Activated CD4-positive, alpha-beta memory T cell treated with anti-CD3 and anti-CD28 coated beads for 36 hours (primary cell): ENCODE measurements at places on chromosomes 2 and 18. TPM values are rescaled to one million over a fixed set of nuclear protein-coding genes. Genes with fewer than 3 reads are reported as not detected.

CNDP1 gene
- not detected for total RNA-seq

RAB17 gene
- not detected for total RNA-seq

HOXD3 gene
- total RNA-seq = not detected

ADGRF3 gene
- total RNA-seq = 3.7 TPM

CCDC85A gene
- not detected for total RNA-seq

ITGA4 gene
- total RNA-seq = 51.2 TPM

- peak within 1 kb of the TSS; percentile 88 for H3K4me3 ChIP-seq
- DNase-seq = peak; percentile 89
- H3K36me3 ChIP-seq = peaks cover 6% of the 10 kb centered on the region
- H3K4me1 ChIP-seq = peaks cover 28% of the 10 kb centered on the region
- no peaks in the 10 kb centered on the region for H3K27me3 ChIP-seq
- peak within 1 kb of the TSS; percentile 96 for H3K27ac ChIP-seq
Observed at GRCh38 chr2:62195421-62196277, at the start of gene B3GNT2. TSS of gene B3GNT2 (plus strand) at chr2:62196115. CDS start at chr2:62222221, 26,106 bp downstream.

DNA sequence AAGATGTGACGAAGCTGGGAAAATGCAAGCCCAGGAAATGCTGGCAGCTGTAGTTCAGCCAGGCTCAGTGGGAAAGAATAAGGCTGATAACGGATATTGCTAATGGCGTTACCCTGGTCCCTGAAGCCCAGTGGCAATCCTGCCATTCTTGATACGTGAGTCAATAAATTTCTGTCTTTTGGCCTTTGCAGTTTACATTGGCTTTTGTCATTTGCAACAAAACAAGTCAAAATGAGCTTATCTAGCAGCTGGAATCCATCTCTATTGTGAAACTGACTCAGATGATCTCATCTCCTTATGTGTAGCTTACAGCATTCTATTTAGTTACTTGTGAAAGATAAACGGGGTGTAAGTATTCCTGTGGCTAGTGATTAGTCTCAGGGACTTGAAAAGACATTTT is 43.8 kb downstream of the ARL6IP6 start:
- peaks cover 22% of the 10 kb centered on the region for H3K36me3 ChIP-seq
- DNase-seq = no peak
- H3K27ac ChIP-seq = no peak overlapping the region
- H3K4me3 ChIP-seq = no peak overlapping the region
- H3K27me3 ChIP-seq = no peaks in the 10 kb centered on the region

DNA sequence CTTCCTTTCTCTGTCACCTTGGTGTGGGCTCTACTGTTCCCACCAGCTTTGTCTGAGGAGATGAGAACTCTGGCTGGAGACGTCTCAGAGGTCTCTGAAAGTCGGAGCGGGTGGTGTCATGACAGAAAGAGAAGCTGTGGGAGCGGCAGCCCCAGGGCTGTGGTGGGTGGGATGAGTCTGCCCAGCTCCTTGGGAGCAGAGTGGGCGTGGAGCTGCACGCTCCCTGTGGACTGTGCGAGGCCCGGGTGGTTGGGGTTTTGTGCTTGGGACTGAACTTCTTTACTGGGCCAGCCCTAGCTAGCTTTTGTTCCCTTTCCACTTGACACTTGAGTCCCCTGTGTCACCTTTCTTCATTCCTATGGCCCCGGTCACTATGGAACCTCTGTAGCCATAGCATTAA is 10.4 kb downstream of the TOGARAM2 start:
- no peaks in the 10 kb centered on the region for H3K4me1 ChIP-seq
- H3K36me3 ChIP-seq = no peaks in the 10 kb centered on the region
- H3K27ac ChIP-seq = no peak overlapping the region
- no peak for DNase-seq

DNA sequence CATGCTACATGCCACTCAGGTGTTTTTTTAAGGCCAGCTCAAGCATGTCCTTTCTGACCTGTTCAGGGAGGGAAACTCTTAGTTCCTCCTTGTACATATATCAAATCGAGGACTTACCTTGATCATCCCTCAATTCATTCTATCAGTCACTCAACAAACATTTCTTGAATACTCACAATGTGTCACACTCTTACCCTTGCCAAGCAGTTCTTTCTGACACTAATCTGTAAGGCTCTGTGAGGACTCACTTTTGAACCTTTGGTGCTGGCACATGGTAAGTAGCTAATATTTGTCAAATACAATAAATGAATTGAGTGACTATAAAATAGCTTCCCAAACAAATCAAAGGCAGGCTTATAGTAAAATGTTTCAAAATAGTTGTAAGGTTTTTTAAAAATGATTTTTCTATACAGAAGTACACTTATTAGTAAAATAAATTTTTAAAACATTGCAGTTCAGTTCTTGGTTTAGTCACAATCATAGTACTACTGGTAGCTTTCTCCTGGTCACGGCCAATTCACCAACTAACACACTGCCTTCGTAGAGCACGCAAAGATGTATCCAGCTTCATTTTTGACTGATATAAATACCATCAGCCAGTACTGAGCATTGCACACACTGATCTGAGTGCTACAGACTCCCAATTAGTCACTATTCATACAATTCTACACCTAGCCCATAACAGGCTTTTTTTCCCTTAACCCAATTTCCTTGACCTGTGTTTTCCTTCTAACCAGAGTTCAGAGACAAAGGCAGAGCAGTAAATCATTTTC is 50.9 kb downstream of the ZEB2 start:
- H3K4me3 ChIP-seq = no peak overlapping the region
- H3K27me3 ChIP-seq = peaks cover 6% of the 10 kb centered on the region
- H3K36me3 ChIP-seq = no peaks in the 10 kb centered on the region
- no peak overlapping the region for H3K27ac ChIP-seq
- DNase-seq = no peak

DNA sequence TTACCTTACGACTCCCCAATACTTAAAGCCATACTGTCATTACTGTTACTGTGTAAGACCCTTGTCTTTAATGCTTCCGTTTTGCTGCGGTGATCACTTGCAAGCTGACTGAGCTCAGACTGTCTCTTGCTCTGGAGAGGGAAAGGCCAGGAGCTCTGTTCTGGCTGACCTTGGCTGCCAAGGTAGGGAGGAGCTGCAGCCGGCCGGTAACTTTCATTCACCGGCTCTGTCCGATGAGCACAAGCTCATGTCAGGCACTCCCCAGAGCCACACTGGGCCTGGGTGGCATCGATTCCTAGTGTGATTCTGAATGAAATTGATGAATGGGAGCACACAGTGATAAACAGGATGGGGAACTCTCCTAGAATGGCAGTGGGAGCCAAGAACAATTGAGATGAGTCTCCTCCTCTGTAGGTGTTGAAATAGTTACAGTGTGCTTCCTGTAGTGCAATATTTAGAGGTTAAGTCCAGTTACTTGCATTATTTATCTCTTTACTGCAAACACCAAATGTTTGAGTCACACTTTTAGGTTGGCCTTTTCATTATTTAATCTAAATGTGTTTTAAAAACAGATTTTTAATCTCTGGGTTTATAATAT is 100.9 kb downstream of the ATP9B start:
- DNase-seq = no peak
- no peaks in the 10 kb centered on the region for H3K4me1 ChIP-seq
- H3K27ac ChIP-seq = no peak overlapping the region
- H3K27me3 ChIP-seq = no peaks in the 10 kb centered on the region
- H3K36me3 ChIP-seq = peaks cover 27% of the 10 kb centered on the region
- no peak overlapping the region for H3K4me3 ChIP-seq

GRCh38 chr2:178891265-178891958 is 84.2 kb upstream of the TTN start:
- H3K4me1 ChIP-seq = no peaks in the 10 kb centered on the region
- no peaks in the 10 kb centered on the region for H3K36me3 ChIP-seq
- no peaks in the 10 kb centered on the region for H3K27me3 ChIP-seq

DNA sequence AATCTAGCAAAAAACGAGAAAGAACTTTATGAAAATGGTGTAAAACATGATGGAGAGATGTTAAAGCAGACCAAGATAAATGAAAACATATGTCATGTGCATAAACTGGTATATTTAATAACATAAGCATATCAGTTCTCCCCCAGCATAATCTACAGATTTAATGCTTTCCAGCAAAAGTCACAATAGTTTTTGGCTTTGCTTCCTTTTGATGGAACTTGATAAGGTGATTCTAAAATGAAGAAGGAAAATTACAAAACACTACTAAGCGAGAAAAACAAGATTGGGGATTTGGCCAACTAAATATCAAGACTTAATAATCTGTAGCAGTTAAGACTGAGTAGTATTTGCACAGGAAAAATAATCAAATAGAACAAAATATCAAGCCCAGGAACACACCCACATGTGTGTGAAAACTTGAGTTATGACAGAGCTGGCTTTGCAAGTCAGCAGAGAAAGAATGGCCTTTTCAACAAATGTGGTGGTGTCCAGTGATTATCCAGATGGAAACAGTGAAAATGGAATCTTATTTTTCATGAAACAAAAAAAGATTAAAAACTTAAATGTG is 83.7 kb upstream of the L3MBTL4 start:
- H3K27ac ChIP-seq = no peak overlapping the region
- H3K36me3 ChIP-seq = no peaks in the 10 kb centered on the region
- H3K4me1 ChIP-seq = no peaks in the 10 kb centered on the region
- H3K27me3 ChIP-seq = no peaks in the 10 kb centered on the region
- H3K4me3 ChIP-seq = no peak overlapping the region

GRCh38 chr2:239144713-239144999 is 256.2 kb downstream of the HDAC4 start:
- no peaks in the 10 kb centered on the region for H3K27me3 ChIP-seq
- no peak overlapping the region for H3K4me3 ChIP-seq
- H3K27ac ChIP-seq = no peak overlapping the region
- peaks cover 7% of the 10 kb centered on the region for H3K4me1 ChIP-seq
- peaks cover 30% of the 10 kb centered on the region for H3K36me3 ChIP-seq

GRCh38 chr2:72090781-72091482 is 56.7 kb downstream of the CYP26B1 start:
- no peak overlapping the region for H3K27ac ChIP-seq
- peaks cover 1% of the 10 kb centered on the region for H3K27me3 ChIP-seq
- H3K4me3 ChIP-seq = no peak overlapping the region
- H3K4me1 ChIP-seq = no peaks in the 10 kb centered on the region
- no peaks in the 10 kb centered on the region for H3K36me3 ChIP-seq

GRCh38 chr2:241675885-241676284 is 10.7 kb downstream of the DTYMK start:
- DNase-seq = no peak
- peaks cover 2% of the 10 kb centered on the region for H3K4me1 ChIP-seq
- no peaks in the 10 kb centered on the region for H3K27me3 ChIP-seq
- H3K36me3 ChIP-seq = peaks cover 29% of the 10 kb centered on the region
- H3K4me3 ChIP-seq = no peak overlapping the region

DNA sequence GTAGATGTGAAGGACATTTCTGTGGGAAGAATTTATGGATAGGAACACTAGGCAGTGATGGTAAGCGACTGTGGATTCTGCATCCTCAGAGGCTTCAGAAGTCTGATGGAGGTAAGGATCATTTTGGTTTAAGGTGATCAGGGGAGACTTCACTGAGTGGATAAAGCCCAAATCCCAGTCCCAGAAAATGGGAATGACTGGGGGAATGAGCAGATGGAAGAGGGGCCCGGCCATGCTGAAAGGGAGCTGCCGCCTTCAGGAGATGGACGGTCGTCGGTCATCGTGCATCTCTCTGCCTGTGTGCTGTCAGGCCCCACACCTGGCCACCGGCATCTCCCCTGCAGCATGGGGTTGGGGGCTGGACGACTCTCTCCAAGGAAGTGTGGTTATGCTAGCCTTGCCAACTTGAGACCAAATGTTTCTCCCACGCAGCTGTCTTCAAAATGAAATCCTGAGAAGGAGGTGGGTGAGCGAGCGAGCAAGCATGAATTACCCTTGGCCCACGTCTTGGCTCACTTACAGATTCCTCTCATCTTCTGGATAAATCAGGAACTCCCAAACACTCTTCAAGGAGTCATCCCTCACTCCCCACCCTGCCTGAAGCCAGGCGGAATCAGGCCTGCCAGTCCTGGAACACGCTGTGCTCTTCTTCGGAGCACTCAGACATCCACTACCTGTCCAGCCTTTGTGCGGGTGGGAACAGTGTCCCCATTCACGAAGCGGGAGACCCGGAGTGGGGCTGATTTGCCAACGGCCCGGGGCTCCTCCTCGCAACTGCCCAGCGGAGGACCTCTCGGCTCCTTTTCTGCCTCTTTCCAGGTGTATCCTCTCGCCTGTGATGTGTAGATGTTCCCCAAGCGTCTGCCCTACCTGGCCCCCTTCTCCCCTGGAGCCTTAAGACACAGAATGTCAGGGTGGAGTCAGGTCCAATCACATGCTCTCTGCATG is 85.6 kb downstream of the PRKCE start:
- peaks cover 4% of the 10 kb centered on the region for H3K4me1 ChIP-seq
- no peak for DNase-seq
- H3K36me3 ChIP-seq = peaks cover 5% of the 10 kb centered on the region
- H3K4me3 ChIP-seq = no peak overlapping the region
- H3K27me3 ChIP-seq = no peaks in the 10 kb centered on the region

- H3K36me3 ChIP-seq = peaks cover 8% of the 10 kb centered on the region
- H3K27me3 ChIP-seq = peaks cover 4% of the 10 kb centered on the region
- H3K4me1 ChIP-seq = peaks cover 21% of the 10 kb centered on the region
- no peak for DNase-seq
Observed at GRCh38 chr2:86274265-86274917, 63.0 kb downstream of the REEP1 start.

DNA sequence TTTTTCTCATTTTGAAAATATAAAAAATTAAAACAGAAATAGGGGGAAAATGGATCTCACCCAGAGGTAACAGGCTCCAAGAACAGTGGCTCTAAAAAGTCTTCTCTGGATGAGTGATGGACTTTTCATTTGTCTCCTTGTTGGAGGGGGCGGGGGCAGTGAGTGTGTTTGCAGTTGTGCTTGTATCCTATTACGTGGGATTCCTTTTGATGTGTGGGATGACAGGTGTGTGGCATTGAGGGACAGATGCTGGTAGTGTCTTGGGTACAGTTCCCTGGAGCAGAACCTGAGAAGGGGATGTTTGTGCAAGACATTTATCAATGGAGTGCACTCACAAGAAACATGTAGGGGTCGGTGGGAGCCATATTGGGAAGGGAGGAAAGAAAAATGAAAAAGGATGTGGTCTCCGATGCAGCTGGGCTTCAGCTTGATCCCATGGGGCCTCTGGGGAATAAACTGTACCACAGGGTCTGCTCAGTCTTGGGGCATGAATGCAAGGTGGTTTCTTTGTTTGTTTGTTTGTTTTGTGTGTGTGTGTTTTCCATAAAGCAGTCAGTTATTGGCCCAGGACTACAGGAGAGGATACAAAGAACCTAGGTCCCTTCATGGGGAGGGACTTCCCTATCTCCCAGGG is 120.0 kb upstream of the SLC35G4 start:
- no peak overlapping the region for H3K27ac ChIP-seq
- no peaks in the 10 kb centered on the region for H3K27me3 ChIP-seq
- H3K4me3 ChIP-seq = no peak overlapping the region
- no peaks in the 10 kb centered on the region for H3K4me1 ChIP-seq
- DNase-seq = no peak

GRCh38 chr2:239061824-239062570 is 214.1 kb downstream of the TWIST2 start:
- H3K27me3 ChIP-seq = no peaks in the 10 kb centered on the region
- no peaks in the 10 kb centered on the region for H3K4me1 ChIP-seq
- H3K27ac ChIP-seq = no peak overlapping the region
- no peak overlapping the region for H3K4me3 ChIP-seq
